ENCODE measurements at places on chromosomes 3 and 15.

DNA sequence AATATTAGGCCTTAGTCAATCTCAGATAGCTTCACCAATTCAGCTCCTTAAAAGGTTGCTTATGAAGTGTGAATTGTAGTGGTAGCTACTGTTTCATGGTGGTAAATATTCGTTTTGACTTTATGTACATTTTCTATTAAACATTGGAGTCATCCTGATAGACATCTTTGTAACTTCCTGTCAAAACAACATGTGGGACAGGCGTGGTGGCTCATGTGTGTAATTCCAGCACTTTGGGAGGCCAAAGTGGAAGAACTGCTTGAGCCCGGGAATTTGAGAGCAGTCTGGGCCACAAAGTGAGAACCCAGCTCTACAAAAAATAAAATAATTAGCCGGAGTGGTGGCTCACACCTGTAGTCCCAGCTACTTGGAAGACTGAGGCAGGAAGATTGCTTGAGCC lies 2.0 kb upstream of the TRIM59 start:
- no peak for DNase-seq

DNA sequence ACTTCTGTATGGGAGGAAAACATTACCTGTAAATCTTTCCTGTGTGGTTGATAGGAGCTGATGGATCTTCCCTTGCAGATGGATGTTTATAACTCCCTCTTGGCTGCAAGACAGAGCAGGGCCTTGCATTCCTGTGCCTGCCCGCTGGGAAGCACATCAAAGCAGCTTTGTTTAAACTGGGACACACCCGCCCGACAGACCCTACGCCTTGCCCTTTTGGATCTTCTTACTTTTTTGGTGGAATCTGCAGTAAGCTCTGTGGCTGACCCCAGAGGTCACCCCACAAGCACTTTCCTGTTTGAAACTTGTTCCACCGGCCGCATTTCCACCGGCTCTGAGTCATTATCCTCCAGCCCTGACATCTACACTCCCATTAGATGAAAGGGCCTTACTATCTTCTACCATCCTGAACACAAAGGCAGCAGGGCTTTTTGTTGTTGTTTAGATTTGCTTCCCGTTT lies 244.1 kb upstream of the STT3B start:
- DNase-seq, result peak; percentile 24

DNA sequence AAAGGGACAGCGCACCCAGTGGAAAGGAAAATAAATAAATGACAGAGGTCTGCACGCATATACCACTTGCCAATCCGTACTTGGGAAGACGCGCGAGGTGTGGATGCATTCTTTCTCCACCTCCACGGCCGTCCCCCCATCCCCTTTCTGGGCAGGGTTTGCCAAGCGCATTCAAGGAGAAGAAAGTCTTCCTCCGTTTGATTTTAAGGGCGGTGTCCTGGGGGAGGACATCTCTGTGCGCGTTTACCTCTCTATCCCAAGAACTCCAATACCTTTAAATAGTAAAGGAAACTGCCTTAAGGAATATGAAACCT lies 576 bp upstream of the MB21D2 start:
- no peak for DNase-seq

GRCh38 chr15:55791551-55792400 lies 48.8 kb upstream of the PRTG start:
- DNase-seq, result no peak

GRCh38 chr15:51274956-51275355 lies 63.4 kb downstream of the CYP19A1 start:
- DNase-seq, result no peak

GRCh38 chr15:51011212-51011611 lies 83.5 kb downstream of the TNFAIP8L3 start:
- no peak for DNase-seq

DNA sequence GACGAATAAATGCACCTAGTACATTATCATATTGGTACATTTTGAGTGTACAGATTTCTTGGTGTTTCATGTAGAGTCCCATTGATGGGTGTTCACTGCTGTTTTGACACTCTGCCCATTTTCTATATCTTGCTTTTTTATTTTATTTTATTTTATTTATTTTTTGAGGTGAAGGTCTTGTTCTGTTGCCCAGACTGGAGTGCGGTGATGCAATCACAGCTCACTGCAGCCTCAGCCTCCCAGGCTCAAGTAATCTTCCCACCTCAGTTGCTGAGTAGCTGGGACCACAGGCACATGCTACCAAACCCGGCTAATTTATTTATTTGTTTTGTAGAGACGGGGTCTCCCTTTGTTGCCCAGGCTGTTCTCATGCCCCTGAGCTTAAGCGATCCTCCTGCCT lies 44.2 kb downstream of the DNAJC13 start:
- DNase-seq, result no peak

- no peak for DNase-seq
Observed at GRCh38 chr15:52876991-52877663, 87.0 kb upstream of the ONECUT1 start.

DNA sequence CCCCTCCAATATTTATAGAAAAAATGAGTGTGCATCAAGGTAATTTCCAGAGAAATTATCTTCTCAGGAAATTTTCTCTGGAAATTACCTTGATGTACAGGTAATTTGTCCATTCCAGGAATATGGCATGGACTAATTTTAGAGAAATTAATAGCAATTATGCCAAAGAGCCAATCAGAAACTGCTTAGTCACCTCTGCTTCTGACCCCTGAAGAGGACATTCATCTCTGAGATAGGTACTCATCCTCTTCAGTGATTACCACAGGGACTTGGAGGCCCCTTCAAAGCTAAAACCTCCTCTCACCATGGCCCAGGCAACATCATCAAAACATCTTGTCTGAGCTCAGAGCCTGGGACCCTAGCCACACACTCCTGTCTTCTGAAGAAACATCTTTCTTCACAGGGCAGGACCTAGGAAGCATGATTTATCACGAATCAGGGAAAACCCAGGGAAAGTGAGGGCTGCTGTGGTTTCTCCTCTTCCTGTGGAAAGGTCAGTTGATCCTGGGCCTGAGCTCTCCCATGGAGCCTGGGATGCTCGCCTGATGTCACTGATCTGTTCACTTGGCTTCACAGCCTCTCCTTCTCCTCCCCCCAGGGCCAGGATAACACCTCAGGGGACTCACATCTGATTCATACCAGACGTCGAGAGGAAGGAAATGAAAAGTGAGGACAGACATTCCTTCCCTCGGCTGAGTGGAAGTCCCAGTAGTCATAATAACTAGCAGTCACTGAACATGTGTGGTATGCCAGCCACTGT lies 210.5 kb downstream of the DTWD1 start:
- no peak for DNase-seq

GRCh38 chr3:128697341-128697740 lies 28.6 kb upstream of the RAB7A start:
- DNase-seq, result no peak

GRCh38 chr3:9206287-9206686 lies 43.2 kb downstream of the SRGAP3 start:
- no peak for DNase-seq

DNA sequence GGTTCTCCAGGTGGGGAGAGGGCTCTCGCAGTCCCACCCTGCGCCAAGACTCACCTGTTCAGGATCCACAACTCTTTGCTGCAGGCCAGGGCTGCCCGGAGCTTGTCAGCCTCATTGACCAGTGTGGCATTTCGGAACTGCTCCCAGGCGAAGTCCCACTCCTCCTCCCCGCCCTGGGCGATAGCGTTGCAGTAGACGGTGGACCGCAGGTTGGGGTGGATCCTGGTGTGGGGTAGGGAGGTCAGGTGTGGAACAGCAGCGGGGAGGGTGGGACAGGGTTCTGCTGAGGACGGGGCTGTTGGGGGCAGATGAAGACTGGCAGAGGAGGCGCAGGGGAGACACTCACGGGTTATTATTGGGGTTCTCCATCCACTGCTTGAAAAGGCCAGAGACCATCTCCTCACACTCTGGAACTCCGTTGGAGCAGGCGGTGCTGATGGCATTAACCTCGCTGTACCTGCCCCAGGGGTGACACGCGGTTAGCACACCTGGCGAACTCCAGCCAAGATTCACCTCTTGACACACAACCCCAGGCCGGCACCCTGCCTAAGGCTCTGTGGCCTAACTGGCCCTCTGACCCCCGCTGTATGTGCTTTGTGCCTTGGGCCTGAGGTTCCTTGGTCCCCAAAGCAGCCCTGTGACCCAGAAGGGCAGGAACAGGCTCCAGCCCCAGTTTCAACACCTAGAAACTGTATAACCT lies 16.1 kb downstream of the MESP2 start:
- no peak for DNase-seq

GRCh38 chr3:45258317-45258716 lies 32.2 kb upstream of the TMEM158 start:
- no peak for DNase-seq

GRCh38 chr15:41928637-41929620 lies 35.1 kb upstream of the SPTBN5 start:
- DNase-seq, result no peak

GRCh38 chr15:41483115-41483514 lies 10.6 kb upstream of the ITPKA start:
- DNase-seq, result peak; percentile 32

DNA sequence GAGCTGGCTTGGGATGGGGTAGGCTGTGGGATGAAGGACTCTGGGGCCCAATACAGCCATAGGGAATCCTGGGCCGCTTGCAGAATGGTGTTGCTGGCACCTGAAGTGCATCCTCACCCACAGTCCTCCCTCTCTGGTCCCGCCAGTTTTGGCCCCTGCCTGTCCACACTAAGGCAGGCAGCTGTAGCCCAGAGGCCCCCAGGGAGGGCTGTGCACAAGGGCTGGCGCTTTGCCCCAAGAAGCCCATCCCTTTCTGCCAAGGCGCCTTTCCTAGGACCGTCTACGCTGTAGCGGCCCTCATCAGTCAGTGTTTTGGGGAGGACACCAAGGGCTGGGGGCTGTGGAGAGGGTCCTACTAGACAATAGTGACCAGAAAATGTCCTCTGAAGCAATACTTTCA lies 116.2 kb upstream of the ABHD17C start:
- no peak for DNase-seq

DNA sequence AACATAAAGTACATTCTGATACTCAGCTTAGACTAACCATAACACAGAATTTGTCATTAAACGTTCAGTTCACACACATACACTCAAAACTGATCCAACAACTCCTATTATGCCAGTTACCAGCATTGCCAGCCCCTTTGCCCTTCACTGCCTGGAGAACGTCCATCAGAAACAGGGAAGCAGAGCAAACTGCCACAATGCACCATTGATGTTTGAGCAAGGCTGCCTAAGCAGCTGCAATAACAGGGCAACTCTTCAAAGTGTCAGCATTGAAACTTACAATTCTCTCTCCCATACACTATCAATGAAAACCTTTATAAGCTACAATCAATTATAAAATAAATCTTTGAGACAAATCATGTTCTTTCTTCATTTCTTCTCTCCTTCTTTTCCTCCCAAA lies 85.1 kb downstream of the ZBTB20 start:
- DNase-seq, result no peak

DNA sequence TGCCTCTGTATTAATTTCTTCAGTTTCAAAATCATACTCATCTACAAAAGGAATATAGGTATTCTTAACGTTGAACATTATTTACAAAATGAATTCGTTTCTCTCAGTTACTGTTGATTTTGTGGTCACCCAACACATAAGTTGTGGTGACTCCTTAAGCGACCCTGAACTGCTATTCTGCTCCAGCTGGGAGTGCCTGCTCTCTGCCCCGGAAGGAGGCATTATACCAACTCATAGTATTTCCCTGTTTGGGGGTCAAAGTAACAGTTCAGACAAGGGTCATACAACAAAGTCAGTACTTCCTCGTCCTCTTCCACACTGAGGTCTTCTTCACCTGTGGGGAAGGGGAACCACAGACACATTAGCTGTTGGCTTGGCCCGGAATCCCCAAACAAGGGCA lies 75.7 kb upstream of the FAM3D start:
- no peak for DNase-seq

- DNase-seq, result no peak
Observed at GRCh38 chr15:34984889-34985630, 3.0 kb downstream of the ZNF770 start.

DNA sequence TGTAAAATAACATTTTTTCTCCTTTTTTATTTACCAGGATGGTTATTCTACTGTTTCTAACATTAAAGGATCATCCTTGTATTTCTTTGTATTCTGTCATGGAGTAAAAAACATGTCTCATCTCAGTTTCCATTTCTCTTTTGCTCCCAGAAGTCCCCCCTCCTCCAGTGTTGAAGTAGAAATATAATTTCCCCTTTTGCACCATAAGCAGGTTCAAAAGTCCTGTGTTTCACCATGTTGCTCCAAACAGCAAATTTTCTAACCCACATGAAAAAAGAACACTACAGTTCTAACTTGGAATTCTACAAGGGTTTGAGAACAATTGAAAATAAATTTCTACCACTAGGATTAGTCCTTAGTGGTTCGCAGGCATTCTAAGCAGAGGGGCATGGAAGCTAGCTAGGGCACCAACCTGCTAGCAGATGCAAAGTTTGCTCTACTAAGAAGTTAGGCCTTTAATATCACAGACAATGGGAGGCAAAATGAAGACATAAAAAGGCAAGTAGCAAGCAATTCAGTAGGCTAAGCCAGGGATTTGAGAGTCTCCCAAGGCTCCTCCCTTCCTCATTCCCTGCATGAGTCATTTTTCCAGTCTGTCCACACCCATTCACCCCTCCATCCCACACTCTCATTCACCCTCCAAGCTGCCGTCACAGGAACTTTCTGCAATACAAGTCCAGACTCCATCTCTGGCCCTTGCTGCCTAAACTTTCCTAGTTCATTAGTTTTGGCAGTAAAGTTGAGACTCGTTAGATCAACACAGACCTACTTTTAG lies 2.3 kb upstream of the MBNL1 start:
- DNase-seq, result no peak

Measured in CD4-positive, alpha-beta T cell treated with Interleukin-6 for 4 hours (primary cell).